Substantia nigra (tissue), 51 donors: ENCODE measurements at places on chromosomes 1 and 21.

GRCh38 chr1:3221112-3222041 is 152.4 kb downstream of the PRDM16 start:
- DNase-seq: no peak

- DNase-seq: no peak
Measured at GRCh38 chr1:60875138-60875537, 207.2 kb upstream of the NFIA start.

- DNase-seq: no peak
Measured at GRCh38 chr1:183215936-183216335, 29.9 kb downstream of the LAMC2 start.

GRCh38 chr1:165686121-165686970 is 12.0 kb downstream of the ALDH9A1 start:
- DNase-seq: no peak

- no peak for DNase-seq
Measured at GRCh38 chr1:28099050-28099769, 10.8 kb upstream of the EYA3 start.

- no peak for DNase-seq
Measured at GRCh38 chr1:101360506-101360905, 123.7 kb downstream of the S1PR1 start.

DNA sequence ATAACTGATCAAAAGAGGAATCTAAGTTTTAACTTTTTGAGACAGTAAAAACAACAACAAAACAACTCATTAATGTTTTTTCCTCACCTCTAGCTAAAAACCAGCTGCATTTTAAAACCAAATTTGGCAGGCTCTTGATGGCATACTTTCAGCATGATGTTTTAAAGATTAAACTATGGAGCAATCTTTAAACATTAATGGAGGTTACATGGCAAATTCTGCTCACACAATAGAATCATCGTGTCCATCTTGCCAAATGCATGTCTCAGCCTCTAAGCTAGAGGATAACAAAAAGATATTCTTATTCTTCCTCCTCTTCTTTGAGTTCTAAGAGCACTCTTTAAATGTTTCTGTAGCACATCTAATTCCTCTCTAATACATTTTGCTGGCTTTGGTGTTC is 579.8 kb upstream of the PKN2 start:
- no peak for DNase-seq

DNA sequence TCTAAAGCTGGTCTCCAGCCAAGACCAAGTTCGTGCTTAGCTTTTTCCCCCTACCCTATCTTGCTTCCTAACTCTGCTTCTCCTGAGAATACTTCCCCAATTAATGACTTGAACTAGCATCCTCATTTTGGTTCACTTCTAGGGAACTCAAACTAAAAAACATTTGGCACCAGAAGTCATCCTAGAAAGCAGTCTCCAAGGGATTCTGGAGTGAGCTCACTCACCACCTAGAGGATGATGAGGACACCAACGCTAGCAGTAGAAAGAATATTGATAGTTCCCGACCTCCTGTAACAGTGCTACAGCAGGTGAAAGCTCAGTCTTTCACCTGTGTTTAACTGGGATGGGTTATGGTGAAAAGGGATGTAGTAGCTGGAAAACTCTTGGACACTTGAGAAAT is 4.7 kb upstream of the PSMB2 start:
- no peak for DNase-seq

GRCh38 chr1:108316545-108316944 is 72.7 kb upstream of the NBPF4 start:
- DNase-seq: no peak

DNA sequence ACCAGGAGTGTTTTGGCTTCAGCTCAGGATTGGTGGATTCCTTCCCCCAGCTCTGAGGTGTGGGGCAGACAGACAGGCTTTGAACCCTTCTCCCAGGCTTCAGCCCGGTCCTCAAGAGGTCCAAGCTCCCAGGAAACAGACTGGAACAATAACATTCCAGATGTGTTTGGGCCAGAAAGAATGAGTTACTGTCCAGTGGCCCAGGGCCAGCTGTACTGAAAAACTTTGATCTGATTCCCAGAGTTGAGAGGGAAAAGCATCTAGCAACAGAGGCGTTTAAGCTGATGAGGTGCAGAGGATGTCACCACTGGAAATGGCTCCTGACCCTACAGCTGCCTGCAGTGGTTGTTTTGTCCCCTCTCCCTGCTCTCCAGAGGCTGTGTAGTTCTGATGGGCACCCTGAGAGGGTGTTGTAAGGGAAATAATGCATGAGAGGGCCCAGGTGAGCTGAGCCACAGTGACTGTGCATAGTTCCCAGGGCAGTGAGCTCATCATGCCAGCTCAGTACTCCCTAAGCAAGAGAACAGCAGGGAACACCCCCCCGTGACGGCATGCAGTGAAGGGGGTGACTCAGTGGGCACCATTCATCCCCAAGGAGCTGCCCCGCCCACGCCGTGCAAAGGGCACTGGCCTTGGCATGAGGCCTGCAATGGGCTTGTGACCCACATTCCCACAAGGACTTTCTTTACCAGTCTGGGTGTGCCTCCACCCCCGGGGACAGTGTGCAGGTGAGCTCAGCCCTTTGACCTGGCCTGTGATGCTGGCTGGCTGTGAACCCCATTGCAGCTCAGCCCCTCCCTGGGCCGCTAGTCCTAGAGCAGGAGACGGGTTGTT is 13.8 kb upstream of the SFN start:
- DNase-seq: no peak

DNA sequence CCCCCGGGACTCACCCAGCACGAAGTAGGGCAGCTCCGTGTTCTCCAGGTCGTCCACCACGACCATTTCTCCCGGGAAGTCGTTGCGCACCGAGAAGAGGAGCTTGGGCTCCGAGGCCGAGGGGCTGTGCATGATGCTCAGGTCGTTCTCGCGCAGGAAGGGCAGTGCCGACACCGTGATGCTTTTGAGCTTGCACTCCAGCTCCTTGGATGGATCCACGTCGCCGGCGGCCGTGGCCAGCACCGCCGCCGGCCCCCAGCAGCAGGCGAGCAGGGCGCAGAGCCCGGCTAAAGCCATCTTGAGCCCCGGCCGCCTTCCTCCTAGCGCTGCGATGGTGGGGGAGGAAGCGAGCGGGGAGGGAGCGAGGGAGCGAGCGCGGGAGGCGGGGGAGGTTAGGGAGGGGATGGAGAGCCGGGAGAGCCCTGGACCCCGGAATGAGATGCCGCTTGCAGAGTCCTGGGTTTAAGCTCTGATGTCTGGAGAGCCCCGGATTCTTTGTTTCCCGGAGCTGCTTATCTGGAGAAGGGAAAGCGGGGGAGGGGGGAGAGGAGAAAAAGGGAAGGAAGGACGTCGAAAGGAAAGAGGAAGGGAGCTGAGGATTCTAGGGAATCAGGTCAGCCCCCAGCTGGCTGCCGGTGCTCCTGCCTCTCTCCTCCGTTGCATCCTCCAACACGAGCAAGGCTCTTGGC is at the start of gene ASTN1:
TSS of gene ASTN1 (minus strand) at position 333 of the 689 bp plus-strand sequence. CDS start at position 297, 36 bp downstream.
- DNase-seq: no peak

DNA sequence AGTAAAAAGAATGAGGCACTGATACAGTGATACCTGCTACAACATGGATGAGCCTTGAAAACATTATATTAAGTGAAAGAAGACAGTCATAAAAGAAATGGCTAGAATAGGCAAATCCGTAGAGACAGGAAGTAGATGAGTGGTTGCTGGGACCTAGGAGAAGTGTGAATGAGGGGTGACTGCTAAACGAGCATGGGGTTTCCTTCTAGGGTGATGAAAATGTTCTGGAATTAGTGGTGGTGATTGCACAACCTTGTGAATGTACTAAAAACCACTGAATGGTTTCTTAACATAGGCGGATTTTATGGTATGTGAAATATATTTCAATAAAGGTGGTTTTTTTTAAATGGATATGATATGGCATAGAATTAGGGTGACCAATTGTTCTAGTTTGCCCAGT is 12.6 kb upstream of the SERINC2 start:
- no peak for DNase-seq

GRCh38 chr1:50424884-50425375 is 1.7 kb upstream of the DMRTA2 start:
- no peak for DNase-seq

DNA sequence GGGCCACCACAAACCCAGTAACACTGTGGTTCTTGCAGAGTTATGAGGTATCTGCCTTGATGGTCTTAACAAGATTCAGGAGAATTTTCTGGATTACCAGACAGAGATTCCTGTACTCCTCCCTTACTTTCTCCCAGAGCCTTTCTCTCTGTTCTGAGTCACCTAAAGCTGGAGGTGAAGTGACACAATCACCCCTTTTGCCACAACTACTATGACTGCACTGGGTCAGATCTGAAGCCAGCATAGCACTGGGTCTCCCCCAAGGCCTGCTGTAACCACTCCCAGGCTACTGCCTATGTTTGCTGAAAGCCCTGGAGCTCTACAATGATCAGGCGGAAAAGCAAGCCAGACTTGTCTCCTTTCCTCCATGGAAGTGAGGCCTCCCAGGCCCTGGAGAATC is 156.7 kb upstream of the NEGR1 start:
- DNase-seq: no peak

GRCh38 chr1:93095804-93096585 is 16.9 kb downstream of the MTF2 start:
- no peak for DNase-seq

DNA sequence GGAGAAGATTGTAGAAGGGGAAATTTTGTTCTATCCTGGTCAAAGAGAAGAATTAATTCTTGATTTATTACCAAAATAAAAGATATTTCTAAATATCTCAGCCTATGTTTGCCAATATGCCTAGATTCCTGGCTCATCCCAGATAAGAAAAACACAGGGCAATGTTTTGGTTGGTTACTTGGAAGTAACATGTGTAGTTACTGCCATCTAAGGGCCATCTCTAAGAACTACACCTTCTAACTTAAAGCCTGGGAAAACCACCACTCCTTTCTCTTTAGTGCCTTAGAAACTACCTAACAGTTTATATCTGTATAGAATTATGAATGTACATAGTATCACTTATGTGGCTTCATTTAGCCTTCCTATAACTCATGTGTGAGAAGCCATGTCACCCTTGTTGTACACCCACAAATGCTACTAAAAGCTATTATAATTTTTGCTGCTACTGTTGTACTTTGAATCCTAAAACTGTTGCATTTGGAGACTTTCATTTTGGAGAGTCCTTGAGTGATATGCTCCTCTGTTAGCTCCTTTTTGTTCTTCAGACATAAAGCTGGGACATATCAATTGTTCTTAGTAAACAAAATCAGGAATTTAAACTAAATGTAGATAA is 4.5 kb downstream of the AIM2 start:
- no peak for DNase-seq

GRCh38 chr21:15508554-15508953 is 221.2 kb upstream of the USP25 start:
- DNase-seq: no peak
